NCI-H1436 (cell line): ENCODE measurements at places on chromosomes 13 and 19.

GRCh38 chr13:96075953-96076543, 13.9 kb upstream of the HS6ST3 start:
- DNase-seq = no peak

- DNase-seq = no peak
These were observed 3.1 kb downstream of the A1BG start for GRCh38 chr19:58350001-58350861.

- DNase-seq = no peak
These were observed 191.3 kb downstream of the STK24 start for GRCh38 chr13:98385606-98386005.

DNA sequence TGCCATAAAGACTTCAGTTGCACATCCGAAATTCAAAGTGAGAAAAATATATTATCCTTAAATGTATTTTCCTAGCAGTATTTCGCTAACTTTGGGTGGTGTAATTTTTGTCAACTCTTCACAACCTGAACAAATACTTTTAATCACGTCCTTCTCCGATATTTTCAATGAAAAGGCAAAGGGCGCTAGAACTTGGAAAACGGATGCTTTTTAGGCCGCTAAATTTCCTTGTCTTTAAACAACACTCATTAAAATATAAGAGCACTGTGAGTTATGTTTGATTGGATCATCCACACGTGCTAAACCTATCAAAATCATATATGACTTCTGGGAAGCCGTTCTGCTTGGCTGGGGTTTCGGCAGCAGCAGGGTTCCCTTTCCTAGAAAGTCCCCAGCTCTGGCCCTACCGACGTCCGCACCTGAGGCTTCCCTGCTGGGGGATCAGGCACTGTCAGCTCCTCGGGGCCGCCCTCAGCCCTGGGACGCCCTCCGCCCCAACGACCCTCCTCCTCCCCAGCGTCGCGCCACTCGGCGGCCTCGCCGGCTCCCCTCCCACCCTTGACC, 462 bp upstream of the MPHOSPH8 start:
- DNase-seq = no peak

DNA sequence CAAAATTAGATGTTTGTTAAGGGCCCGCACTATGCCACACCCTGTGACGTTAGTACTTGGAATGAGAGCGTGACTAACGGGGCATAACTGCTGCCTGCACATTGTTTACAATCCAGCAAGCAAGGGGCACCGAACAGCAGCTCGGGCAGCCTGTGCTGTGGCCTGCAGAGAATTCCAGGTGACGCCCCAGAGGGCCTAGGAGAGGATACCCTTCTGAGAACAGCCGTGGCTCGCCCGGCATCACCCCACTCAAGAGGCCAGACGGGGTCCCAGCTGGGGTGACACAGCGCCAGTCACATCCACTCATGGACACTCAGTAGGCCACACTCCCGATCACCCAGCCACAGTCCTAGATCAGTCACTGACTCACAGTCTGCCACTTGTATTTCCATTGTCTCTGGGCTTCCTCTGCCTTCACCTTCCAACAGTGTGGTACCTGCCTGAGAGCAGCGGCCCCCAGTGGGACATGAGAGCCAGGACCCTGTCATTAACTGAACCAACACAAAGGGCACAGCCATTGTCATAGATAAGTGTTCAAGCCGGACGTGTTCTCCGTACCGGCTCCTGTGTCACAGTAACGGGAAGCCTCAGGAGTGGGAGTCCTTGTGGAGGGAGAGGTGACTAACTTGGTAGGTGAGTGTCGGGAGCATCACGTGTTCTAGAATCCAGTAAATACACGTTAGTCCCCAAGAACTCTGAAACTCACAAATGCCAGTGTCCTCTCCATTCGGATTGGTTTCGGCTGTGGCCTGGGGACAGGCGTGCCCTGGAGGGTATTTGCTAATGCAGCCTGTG, 7.5 kb downstream of the ZNF331 start:
- DNase-seq = no peak

DNA sequence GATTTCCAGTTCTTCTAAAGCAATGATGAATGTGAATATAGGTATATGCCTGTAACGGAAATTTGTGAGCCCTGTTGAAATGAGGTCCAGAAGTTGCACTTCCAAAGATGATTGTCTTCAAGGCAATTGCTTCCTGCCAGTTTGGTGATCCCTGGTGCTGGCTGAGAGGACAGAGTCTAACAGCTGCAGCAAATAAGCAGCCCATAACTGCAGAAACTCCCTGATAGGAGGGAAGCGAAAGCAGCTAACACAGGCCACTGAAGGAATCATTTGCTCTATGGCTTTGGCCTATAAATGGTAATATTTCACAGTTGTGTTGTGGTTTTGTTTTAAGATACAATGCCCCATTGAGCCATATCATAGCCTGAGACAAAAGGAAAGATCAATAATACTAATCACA, 451.5 kb upstream of the MIR17HG start:
- no peak for DNase-seq

DNA sequence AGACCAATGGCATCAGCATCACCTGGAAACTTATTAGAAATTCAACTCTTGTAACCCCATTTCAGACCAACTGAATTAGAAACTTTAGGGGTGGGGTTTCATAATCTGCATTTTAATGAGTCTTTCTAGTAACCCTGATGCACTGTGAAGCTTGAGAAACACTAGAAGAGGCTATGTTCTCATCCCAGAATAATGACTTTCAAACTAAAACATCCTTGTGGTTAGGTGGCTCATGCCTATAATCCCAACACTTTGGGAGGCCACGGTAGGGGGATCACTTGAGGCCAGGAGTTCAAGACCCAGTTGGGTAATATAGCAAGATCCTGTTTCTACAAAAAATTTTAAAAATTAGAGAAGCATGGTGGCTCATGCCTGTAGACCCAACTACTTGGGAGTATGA, 402.4 kb downstream of the DLEU7 start:
- no peak for DNase-seq

DNA sequence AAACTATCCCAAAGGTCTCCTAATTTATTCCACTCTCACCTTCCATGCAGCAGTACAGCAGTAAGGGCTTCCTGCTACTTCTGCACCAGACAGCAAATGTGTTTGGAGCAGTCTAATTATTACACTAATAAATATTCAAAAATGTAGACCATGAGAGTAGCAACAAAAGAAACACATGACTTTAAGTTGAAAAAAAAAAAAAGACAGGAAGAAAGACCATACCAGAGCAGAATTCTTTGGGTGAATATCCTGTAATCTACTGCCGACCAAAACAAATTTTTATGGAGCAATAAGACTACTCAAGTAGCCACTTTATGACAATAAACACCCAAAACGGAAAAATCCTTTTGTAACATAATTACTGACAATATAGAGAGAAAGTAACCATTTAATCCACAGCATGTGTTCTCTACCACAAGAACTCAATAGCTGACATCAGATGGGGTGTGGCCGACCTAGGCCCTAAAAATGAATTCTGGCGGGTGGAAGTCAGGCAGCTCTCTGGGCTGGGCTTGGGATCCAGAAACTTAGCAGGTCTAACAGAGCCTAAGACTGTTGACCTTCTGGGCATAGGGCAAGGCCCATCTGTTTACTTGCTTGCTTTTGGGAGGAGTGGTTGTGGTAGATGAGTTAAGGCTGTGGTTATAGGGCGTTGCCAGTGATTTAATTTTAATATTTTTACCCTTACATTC, 4.6 kb downstream of the KLF12 start:
- DNase-seq = no peak

- DNase-seq = no peak
These were observed 29.5 kb upstream of the AKT2 start for GRCh38 chr19:40314656-40315055.

- DNase-seq = peak; percentile 47
These were observed 1.0 kb upstream of the ETHE1 start for GRCh38 chr19:43527860-43528622.

DNA sequence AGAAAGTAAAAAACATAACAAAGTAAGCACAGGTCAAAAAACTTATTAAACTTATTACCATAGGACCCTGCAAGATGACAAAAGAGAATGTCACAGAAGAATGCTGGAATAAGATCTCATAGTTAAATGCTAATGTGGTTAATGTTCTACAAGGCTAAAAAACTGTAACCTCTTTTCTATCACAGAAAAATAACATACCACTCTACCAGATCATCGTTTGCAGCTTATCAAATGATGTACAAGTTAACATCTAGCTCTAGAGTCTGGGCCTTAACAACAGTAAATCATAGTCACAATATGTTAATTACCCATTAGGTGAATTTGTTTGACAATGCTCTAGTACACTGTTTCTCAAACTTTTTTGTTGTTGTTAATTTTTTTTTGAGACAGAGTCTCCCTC, 53.0 kb downstream of the NUFIP1 start:
- no peak for DNase-seq

DNA sequence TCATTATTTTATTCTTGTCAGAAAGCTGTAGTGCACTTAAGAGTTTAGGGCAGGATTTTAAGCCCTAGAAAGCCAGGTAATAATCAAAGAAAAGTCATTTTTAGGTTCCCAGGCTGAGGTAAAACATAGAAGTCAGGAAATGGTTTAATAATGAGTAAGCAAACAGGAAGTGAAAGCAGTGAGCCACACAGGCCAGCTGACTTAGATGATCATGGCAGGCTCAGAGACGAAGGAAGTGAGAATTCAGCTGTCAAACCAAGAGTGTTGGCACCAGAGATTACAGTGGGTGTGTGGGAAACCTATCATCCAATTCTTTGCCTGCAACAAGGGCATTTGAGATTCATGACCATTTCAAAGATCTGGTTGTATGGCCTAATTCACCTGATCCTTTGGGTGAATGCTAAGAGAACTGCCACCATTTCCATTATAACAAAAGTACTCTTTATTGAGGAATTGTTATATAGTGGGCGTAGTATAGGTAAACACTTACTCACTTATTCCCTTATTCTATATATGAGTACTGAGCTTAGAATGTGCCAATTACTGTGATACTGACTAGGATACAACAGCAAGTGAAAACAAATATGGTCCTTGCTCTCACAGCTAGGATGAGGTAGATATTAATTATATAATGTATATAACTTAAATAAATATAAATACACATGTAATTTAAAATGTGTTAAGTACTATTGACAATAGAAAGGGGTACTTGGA, 103.7 kb upstream of the EDNRB start:
- no peak for DNase-seq

DNA sequence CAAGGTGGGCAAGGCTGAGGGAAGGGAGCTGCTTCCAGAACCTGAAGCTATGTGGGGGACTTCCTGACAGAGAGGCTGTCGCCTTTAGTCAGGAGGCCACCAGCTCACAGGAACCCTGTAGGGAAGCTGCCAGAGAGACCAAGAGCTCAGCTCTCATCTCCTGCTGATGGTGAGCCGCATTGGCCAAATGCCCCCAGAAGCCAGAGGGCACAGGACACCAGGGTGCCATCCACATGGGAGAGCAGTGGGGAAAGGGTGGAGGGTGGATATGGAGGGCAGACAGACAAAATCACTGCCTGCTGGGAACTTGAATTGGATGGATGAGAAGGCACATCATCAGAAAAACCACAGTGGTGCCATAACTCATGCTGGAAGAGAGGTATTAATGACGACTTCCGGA, 36.0 kb downstream of the SERP2 start:
- no peak for DNase-seq

- DNase-seq = no peak
These were observed 149.0 kb upstream of the SERP2 start for GRCh38 chr13:44224450-44225149.

DNA sequence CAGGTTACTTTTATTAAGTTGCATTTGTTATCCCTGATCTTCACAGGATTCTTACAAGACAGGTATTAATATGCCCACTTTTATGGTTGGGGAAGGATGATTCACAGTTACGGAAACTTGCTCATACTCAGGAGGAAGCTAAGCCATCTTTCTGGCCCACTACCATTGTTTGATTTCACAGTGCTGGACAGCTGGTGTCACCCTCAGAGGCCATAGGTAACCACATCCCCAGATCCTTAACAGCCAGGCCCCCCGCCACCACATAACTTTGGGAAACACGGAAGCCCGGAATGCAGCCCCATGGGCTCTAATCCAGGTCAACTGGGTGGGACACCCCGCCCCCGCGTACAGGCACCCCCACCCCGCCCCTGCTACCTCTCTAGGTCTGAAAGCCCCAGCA, 119.7 kb downstream of the IRS2 start:
- DNase-seq = no peak

GRCh38 chr19:28530406-28531035, 682.4 kb downstream of the UQCRFS1 start:
- no peak for DNase-seq
